ENCODE measurements at places on chromosomes 5 and 9.

- no peak for DNase-seq
These were observed 452.5 kb downstream of the GADD45G start for GRCh38 chr9:90057361-90057760.

GRCh38 chr5:152499814-152500535 is 94.9 kb upstream of the NMUR2 start:
- no peak for DNase-seq

DNA sequence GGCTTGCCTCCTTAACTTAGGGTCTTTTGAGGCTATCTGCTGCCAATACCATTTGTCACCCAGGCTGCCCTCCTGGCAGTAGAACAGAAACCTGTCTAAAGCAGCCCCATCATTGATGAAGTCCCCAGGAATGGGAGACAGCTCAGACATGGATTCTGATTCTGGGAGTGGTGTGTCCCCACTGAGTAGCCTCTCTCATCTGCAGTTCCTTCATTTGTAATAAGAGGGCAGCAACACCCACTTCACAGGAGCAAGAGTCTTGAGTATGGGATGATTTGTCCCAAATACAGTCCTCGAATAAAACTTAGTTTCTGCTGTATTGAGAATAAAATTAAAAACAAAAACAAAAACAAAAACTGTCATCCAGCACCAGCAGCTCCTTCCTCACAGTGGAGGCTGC is 167.6 kb downstream of the ASTN2 start:
- DNase-seq, result peak; percentile 5

GRCh38 chr5:139848508-139849100 is 53.0 kb downstream of the PSD2 start:
- DNase-seq, result no peak

DNA sequence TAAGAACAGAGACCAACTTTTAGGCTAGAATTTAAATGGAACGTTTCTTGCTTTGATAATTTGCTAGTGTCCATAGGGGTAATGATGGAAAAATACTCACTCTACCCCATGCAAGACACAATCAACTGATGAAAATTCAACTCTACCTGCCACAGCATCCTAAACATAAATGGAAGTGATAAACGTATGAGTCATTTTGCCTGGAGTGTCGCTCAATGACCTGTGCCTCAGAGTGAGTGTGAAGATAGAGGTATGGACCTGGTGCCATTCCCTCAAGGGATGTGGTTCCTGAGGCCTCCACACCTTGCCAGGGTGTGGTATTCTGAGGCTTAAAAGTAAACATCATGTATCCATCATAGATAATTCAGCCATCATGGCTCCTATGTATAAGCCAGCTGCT is 14.0 kb downstream of the ARL14EPL start:
- no peak for DNase-seq
